ENCODE measurements at places on chromosomes 7 and 10.

GRCh38 chr7:24436131-24436920, 136.9 kb upstream of the PALS2 start:
- H3K4me1 ChIP-seq, result peaks cover 4% of the 10 kb centered on the region
- DNase-seq, result no peak
- no peak overlapping the region for H3K4me3 ChIP-seq
- H3K27me3 ChIP-seq, result peaks cover 9% of the 10 kb centered on the region

- H3K4me1 ChIP-seq, result peaks cover 7% of the 10 kb centered on the region
- no peak overlapping the region for H3K27ac ChIP-seq
- H3K4me3 ChIP-seq, result no peak overlapping the region
- no peak for DNase-seq
- no peaks in the 10 kb centered on the region for H3K27me3 ChIP-seq
- H3K36me3 ChIP-seq, result no peaks in the 10 kb centered on the region
Measured at GRCh38 chr10:44071479-44071878, 313.4 kb downstream of the CXCL12 start.

DNA sequence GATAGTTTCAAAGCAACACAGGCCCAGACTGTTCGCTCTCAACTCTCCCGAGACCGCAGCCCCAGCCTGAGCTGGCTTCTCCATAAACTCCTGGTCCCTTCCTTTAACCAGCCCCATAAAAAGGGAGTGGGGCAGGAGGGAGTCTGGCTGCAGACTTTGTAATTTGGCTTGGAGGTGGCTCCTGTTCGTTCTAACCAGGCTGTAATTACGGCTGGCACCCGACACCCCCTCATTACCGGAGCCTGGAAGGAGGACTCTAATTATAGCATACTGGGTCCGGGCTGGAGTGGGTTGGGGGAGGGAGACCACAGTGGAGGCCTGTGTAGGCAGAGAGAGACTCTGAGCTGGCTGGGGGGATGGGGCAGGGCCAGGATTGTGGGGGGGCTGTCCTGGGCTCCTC, 49.7 kb downstream of the UNC5B start:
- DNase-seq, result no peak
- no peak overlapping the region for H3K4me3 ChIP-seq
- no peak overlapping the region for H3K27ac ChIP-seq
- no peaks in the 10 kb centered on the region for H3K36me3 ChIP-seq
- H3K27me3 ChIP-seq, result peaks cover 15% of the 10 kb centered on the region
- peaks cover 30% of the 10 kb centered on the region for H3K4me1 ChIP-seq

DNA sequence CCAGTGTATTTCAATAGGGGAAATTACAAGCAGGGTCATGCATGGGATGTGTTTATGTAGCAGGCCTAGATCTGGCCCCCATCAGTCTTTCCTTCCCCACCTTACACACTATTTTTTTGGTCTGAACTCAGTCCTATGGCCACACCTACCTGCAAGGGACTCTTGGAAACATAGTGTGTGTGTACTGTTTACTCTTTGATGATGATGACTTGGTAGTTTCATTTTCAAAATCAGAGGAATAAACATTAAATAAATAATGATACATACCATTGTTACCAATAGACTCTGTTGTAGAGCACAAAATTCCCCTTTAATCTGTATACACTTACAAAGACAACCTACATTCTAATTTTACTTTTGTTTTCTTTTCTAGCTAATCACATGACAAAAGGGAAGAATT, 191.0 kb downstream of the ZEB1 start:
- no peaks in the 10 kb centered on the region for H3K27me3 ChIP-seq
- no peak for DNase-seq
- peaks cover 34% of the 10 kb centered on the region for H3K36me3 ChIP-seq
- no peak overlapping the region for H3K27ac ChIP-seq
- H3K4me1 ChIP-seq, result peaks cover 3% of the 10 kb centered on the region

- no peaks in the 10 kb centered on the region for H3K27me3 ChIP-seq
- DNase-seq, result peak; percentile 28
- peaks cover 71% of the 10 kb centered on the region for H3K4me1 ChIP-seq
- peak overlapping the region; percentile 71 for H3K4me3 ChIP-seq
- peaks cover 6% of the 10 kb centered on the region for H3K36me3 ChIP-seq
Measured at GRCh38 chr10:33258967-33259366, 75.5 kb downstream of the NRP1 start.

- no peaks in the 10 kb centered on the region for H3K4me1 ChIP-seq
- DNase-seq, result no peak
- no peak overlapping the region for H3K27ac ChIP-seq
- H3K4me3 ChIP-seq, result no peak overlapping the region
- H3K27me3 ChIP-seq, result no peaks in the 10 kb centered on the region
- no peaks in the 10 kb centered on the region for H3K36me3 ChIP-seq
Measured at GRCh38 chr7:100764841-100765240, 31.4 kb downstream of the ZAN start.

DNA sequence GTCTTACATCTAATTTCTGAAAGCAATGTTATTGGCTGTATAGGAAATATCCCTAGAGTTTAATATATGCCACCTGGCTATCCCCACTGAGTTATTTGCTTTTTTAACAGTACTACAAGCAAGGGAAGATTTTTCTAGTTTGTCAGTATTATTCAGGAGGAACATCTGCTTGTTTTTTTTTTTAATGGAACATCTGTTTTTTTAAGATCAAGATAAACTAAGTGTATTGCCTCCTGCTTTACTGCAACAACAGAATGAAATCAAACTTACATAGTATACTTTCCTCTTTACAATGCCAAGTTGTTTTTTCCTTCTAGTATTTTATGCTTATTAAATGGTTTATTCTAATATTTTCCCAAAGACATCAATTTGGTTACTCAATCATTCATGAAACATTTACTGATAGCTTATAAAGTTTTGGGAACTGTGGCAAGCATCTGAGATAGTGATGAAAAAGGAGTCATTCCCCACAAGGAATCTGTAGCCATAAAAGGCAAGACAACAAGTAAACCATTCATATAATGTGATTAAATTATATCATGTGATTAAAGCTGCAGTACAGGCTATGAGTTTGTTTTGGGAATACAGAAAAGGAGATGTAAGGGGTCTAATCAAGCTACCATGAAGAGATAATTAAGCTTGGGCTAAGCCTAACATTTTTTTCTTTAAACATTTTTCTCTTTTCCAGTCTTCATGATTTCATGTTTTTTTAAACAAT, 17.4 kb downstream of the MTPN start:
- no peak overlapping the region for H3K4me3 ChIP-seq
- H3K27ac ChIP-seq, result no peak overlapping the region
- no peak for DNase-seq
- H3K4me1 ChIP-seq, result peaks cover 17% of the 10 kb centered on the region
- no peaks in the 10 kb centered on the region for H3K27me3 ChIP-seq

DNA sequence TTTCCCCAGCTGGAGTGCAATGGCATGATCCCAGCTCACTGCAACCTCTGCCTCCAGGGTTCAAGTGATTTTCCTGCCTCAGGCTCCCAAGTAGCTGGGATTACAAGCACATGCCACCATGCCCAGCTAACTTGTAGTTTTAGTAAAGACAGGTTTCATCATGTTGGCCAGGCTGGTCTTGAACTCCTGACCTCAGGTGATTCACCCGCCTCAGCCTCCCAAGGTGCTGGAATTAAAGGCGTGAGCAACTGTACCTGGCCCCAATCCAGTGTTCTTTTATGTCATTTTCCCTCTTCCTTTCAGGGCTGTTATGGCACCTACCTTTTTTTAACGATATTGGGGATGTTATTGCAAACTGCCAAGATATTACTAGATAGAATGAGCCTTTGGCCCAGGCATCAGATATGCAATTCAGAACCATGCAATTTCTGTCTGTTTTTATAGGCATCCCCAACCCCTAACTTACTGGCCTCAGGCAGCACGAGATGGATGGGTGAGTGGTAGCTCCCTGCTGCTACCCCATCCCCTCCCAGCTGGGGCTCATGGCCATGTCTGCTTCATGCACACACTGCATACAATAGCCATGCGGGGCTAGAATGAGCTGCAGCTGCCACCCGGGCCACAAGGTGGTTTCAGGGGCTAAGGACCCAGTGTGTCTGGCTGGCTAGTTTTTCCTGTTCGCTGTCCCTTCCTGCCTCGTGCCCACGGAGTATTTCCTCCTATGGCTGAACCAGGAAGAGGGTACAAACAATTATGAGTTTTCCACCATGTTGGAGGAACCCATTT, 1080.1 kb upstream of the SORCS1 start:
- H3K4me3 ChIP-seq, result no peak overlapping the region
- H3K27ac ChIP-seq, result no peak overlapping the region
- no peaks in the 10 kb centered on the region for H3K4me1 ChIP-seq
- no peak for DNase-seq
- no peaks in the 10 kb centered on the region for H3K27me3 ChIP-seq

DNA sequence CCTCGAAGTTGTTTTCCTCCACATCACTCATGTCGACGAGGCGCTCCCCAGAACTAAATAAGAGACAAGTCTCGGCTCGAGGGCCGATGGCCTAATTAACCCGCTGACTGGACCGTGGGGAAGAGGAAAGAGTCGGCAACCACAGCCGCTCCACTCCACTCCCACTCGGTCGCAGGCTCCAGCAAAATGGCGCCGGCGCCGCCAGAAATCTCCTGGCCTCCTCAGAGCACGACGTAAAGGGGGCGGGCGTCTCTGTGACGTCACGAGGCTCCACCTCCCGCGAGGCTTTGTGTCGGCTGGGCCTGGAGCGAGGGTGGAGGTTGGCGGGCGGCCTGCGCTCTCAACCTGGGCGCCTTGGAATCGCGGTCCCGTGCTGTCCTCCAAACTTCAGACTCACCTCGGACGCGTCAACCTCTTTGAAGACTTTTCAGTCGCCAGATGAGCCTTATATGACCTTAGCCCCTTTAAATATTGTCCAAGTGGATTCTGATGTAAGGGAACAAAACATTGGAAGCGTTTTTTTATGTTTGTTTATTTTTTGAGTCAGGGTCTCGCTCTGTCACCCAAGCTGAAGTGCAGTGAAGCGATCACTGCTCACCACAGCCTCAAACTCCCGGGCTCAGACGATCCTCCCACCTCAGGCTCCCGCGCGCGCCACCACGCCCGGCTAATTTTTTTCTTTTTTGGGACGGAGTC, at the start of gene TRA2A:
Gene TRA2A, minus strand, starts transcription at position 188 of the 696 bp plus-strand sequence. Its CDS starts 157 bp downstream, at position 31.
- peak within 1 kb of the TSS; percentile 100 for H3K27ac ChIP-seq
- peak within 1 kb of the TSS; percentile 99 for H3K4me3 ChIP-seq
- H3K27me3 ChIP-seq, result no peaks in the 10 kb centered on the region
- peaks cover 3% of the 10 kb centered on the region for H3K36me3 ChIP-seq
- peak; percentile 95 for DNase-seq
- peaks cover 38% of the 10 kb centered on the region for H3K4me1 ChIP-seq

- H3K36me3 ChIP-seq, result peaks cover 3% of the 10 kb centered on the region
- H3K4me1 ChIP-seq, result peaks cover 3% of the 10 kb centered on the region
- no peak overlapping the region for H3K27ac ChIP-seq
- H3K4me3 ChIP-seq, result peak overlapping the region; percentile 18
- peaks cover 100% of the 10 kb centered on the region for H3K27me3 ChIP-seq
Measured at GRCh38 chr10:101139421-101139911, 8.4 kb downstream of the TLX1 start.

DNA sequence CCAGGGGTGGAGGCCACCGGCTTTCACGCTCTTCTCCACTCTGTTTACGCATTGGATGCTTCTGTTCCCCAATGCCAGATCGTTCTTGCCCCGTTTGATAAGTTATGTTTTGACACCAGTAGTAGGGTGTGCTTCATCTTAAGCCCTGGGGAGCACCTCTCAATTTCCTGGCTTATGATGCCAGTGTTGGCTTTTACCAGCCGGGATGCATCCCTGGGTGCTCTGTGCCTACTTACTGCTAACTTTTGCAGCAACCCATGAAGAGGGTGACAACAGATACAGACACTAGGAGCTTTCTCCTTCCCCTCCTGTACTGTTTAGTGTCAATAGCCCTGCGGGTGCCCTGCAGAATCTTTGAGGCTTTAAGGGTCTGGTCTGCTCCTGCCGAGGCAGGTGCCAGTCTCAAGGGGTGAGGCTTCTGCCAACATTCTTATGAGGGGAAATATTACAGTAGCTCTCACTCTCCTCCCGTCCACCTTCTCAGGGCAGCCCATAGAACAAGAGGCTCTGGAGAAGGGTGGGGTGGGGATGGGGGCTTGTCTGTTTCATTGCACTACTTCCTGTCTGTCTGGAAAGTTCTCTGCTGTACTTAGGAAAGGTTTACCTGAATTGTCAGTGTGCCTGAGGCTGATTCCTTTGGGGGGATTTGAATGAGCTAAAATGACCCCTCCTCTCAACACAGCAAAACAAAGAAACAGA, 23.3 kb downstream of the ADCY1 start:
- H3K36me3 ChIP-seq, result peaks cover 4% of the 10 kb centered on the region
- H3K4me3 ChIP-seq, result no peak overlapping the region
- H3K27ac ChIP-seq, result peak overlapping the region; percentile 36
- H3K4me1 ChIP-seq, result peaks cover 16% of the 10 kb centered on the region
- no peak for DNase-seq

- H3K27me3 ChIP-seq, result no peaks in the 10 kb centered on the region
- H3K27ac ChIP-seq, result no peak overlapping the region
- H3K36me3 ChIP-seq, result no peaks in the 10 kb centered on the region
- DNase-seq, result no peak
- no peak overlapping the region for H3K4me3 ChIP-seq
Measured at GRCh38 chr10:97508342-97508741, 9.6 kb downstream of the UBTD1 start.

DNA sequence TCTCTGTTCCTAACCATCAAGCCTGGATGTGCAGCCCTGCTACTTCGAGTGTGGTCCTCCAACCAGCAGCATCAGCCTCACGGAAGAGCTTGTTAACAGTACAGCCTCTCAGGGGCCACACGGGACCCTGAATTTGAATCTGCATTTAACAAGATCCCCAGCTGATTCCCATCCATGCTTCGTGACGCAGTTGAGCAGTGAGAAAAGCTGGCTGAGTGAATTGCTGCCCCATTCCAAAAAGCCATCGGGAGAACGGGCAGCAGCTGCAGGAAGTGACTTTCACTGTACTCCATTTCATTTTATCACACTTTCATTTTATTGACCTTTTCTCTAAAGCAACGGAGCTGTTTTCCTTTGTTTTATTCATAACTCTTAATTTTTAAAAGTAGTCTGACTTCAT, 22.5 kb downstream of the FAM171A1 start:
- H3K4me3 ChIP-seq, result no peak overlapping the region
- H3K4me1 ChIP-seq, result peaks cover 58% of the 10 kb centered on the region
- no peaks in the 10 kb centered on the region for H3K27me3 ChIP-seq
- peaks cover 4% of the 10 kb centered on the region for H3K36me3 ChIP-seq

- no peak overlapping the region for H3K27ac ChIP-seq
- H3K27me3 ChIP-seq, result no peaks in the 10 kb centered on the region
- no peaks in the 10 kb centered on the region for H3K4me1 ChIP-seq
- DNase-seq, result no peak
Measured at GRCh38 chr7:11506417-11506816, 325.6 kb downstream of the THSD7A start.

GRCh38 chr7:121286742-121287734, 41.8 kb upstream of the WNT16 start:
- no peak overlapping the region for H3K4me3 ChIP-seq
- no peak overlapping the region for H3K27ac ChIP-seq
- H3K36me3 ChIP-seq, result peaks cover 11% of the 10 kb centered on the region
- no peaks in the 10 kb centered on the region for H3K27me3 ChIP-seq
- no peak for DNase-seq

- H3K4me3 ChIP-seq, result peak overlapping the region; percentile 82
- H3K27me3 ChIP-seq, result peaks cover 46% of the 10 kb centered on the region
Measured at GRCh38 chr7:149414745-149415390, 46.0 kb downstream of the ZNF777 start.
